NK-92 treated with Interleukin-12 subunit alpha and Interleukin-12 subunit beta, amount 100 ng/mL, for 24 hours (cell line): ENCODE measurements at places on chromosomes 12 and 14.
A peak's percentile ranks its signal among the peaks of the same experiment; 100 is the strongest.

GRCh38 chr12:66008985-66009384 is 121.6 kb downstream of the LLPH start:
- DNase-seq = no peak

DNA sequence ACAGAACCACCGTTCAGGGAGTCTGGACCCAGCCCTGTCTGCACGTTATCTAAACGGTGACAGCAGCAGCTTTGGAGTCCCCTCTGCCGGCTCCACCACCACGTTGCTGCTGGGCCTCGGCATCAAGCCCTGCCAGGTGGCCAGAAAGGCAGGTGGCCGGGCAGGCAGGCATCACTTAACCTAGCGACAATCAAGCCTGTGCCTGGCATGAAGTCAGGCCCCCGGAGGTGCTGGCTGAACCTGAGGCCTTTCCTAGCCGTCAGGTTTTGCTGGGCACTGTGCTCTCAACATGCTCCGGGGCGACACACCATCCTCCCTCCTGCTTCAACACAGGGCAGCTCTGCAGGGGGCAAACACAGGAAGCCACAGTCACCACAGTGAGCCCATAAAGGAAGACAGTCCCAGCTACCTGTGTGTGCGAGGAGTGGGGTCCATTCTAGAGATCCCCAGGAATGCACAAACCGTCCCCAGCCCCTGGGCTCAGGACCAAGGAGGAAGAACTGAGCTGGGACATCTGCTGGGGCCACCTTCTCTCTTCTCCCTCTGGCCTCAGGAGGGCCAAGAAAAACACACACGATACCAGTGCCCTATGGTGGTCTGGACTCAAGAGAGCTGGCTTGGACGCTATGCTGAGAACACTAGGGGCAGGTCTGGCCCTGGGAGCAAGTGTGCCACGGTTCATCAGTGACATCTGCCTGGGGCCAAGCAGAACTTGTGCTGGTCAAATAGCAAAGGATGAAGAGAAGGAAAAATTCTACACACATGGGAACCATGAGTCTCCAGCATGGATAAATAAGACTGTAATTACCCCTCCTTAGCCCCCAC is 44.7 kb downstream of the CCDC88C start:
- peak; percentile 72 for DNase-seq

DNA sequence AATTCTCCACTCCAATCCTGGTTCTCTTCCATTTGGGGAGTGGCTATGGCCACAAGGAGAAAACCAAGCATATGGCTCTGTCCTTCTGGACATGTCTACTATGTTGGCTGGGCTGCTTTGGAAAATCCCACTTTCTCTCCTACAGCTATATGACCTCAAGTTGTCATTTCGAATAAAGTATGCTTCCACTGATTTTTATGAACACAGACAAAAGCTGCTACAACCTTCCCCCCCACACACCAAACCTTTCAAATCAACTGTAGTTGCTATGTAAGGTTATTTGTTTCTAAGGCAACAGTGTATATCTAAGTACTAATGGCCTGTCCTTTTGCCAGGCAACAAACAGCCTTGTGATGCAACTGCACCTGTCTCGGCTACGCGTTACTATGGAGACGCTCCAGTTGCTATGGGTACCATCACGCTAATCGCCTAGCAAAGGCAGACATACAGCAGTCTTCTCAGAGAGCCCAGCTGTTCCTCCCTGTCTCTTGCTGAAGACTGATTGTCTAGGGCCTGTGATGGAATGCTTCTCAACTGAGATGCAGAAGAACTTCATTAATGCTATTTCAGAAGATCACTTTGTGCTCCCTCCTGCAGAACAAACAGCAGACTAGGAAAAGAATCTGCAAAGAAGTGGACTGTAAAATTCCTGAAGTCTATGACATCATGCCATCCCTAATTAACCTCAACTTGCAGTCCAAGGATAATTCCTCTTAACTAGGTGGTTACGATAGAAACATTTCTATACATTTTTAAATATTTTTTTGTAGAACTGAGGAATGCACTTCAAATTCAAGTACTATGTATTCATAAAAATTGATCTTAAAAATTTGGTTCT is 67.6 kb downstream of the FOXN3 start:
- DNase-seq = no peak

GRCh38 chr12:75427491-75427890 is 36.6 kb downstream of the GLIPR1L2 start:
- no peak for DNase-seq

- no peak for DNase-seq
Observed at GRCh38 chr14:75298187-75298965, 19.7 kb downstream of the FOS start.

GRCh38 chr12:5898874-5899273 is 46.2 kb downstream of the ANO2 start:
- DNase-seq = no peak

DNA sequence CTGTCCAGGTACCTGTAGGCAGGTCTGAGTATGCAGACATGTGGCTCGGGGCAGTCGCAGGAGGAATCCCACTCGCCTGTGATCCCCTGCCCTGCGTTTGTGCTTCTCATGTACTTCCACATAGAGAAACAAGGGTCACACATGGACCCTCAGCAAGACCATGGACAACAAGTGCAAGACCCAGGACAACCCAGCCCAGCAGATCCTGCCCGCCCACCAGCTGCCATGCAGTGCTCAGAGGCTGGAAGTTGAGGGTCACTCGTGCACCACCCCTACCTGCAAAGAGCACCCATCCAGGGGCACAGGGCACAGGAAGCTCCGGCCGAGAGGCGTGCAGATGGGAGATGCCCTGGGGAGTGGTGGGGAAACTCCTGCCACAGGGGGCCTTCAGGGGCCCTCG is 67.5 kb upstream of the C14orf180 start:
- DNase-seq = no peak

DNA sequence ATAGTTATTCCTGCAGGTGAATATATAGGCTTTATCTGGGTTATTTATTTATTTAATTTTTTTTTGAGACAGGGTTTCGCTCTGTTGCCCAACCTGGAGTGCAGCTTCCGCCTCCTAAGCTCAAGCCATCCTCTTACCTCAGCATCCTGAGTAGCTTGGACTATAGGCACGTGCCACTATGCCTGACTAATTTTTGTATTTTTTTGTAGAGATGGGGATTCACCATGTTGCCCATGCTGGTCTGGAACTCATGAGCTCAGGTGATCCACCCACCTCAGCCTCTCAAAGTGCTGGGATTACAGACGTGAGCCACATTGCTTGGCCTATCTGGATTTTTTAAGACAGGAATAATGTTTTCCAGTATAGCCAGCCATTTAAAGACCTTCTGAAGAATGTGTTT is 2.0 kb downstream of the RAN start:
- no peak for DNase-seq

DNA sequence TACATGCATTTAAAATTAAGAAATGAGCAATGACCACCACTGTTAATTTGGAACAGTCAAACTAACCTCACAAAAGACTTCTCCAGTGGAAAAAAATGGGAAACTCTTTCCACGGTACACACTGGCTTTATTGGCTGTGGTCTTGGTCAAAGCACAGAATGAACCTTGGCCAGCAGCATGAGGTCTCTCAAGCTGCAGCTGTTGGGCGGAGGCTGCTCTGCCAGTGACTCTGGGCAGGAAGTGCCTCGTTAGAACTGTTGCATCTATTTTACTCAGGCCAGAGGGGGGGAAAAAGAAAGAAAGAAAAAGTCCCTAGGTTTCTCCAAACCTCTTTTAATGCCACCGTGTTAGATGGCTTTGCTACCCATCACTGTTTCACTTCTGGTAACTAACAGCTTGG is 279.8 kb upstream of the DIO2 start:
- DNase-seq = no peak

DNA sequence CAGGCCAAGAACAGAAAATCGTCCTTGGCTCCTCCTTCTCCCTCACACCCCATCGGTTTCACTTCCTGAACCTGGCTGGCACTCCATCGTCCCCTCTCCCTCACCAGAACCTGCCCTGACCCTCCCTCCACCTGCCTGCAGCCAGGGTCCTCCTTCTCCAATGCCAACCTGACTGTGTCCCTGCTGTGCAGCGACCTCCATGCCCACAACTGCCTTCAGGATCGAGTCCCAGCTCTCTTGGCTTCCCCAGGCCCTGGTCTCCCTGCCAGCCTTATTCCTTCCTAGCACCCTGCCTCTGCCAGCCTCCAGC is 19.8 kb downstream of the HVCN1 start:
- DNase-seq = no peak

DNA sequence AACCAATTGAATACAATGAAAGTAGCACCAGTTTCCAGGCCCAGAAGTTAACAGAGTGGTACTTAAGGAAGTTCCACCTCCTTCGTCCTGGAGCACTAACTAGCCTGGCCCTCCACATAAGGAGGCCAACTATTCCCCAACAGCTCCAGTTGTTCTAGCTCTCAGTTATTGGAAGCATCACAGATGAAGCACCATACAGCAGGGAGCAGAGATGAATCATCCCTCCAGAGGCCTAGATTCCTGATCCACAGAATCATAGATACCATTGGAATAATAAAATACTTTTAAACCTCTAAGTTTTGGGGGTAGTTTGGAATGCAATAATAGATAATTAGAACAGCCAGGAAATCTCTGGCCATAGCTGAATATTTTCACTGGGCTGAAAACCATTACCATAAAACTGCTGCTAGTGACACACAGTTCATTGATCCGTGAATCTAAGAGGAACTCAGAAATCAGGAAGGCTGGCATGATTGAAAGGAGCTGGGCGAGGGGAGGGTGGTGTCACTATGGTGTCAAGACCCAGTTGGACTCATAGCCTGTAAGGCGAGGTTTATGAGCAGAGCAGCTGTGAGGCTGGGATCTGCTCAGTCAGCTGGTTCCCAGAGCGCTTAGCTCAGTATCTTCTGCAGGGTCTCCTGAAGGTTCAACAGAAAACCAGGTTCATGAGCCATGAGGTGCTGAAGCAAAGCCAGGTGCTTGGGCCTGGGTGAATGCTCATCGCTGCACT is 371.4 kb upstream of the TMTC1 start:
- no peak for DNase-seq

DNA sequence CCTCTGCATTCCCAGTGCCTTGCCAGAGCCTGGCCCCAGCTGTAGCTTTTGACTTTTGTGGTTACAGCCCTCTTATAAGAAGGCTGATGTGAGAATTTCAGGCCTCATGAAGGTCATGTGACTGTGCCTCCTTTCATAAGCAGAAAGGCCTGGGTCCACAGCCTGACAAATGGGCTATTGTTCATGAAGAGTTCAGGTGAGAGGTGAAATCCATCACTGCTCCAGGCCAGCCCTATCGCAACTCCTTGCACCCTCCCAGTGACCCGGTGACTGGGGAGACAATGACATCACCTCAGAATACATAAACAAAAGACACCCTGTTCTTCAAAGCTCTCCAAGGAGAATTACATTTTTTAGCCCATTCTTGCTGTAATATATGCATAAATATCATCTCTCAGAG is 321.5 kb downstream of the PCNX1 start:
- no peak for DNase-seq

GRCh38 chr14:100221533-100222223 is 17.3 kb upstream of the YY1 start:
- DNase-seq = no peak

DNA sequence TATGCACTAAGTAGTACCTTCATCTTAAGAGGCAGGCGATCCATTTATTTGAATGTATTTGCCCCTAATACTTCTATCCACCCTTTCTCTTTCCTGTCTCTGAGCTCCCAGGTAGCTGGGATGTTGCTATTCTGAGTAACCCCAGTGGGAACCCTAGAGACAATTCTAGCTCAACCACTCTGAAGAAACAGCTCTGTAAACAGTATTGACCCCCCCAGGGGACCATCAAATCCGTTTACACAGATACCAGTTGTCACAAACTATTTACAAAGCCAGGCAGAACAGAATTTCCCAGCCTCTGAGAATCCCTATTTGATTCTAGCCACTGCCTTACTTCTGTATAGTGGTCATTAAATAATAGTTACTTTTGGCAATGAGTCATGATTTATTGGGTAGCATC is 64.9 kb downstream of the MIPOL1 start:
- DNase-seq = no peak

- DNase-seq = no peak
Observed at GRCh38 chr12:116123451-116124258, 153.8 kb downstream of the MED13L start.

DNA sequence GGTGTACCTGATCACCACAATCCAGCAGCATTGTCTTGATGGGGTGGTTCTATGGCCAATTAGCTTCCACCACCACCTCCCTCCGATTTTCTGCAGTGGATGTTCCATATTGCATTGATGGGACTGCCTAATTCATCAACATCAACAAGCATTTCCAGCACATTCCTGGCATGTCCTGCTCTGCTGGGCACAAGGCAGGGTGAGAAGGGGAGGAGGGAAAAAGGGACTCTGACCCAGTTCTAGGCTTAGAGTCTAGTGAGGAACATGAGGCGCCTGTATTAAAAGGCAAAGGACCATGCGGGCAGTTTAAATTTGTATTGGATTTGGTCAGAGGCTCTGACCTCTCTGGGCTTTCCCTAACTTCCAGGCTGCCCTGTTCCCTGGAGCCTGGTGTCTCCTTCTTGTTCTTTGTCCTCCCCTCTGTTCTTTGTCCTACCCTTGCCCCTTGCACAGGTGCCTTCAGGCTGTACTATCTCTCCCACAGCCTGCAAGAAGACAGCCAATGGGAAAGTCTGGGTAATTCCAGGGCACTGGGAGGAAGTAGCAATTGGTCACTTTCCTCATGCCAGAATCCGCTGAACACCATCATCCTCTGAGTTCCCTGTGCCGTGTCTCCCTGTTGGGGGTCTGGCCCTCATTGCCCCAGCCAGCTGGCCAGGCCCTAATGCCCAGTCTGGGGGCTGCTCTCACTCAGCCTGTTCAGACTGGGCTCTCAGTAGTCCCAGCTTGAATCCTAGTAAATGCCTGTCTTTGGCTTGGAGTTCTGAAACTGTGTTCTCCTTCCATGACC is 43.3 kb downstream of the TSPAN11 start:
- DNase-seq = no peak

- no peak for DNase-seq
Observed at GRCh38 chr12:105223352-105223845, 12.6 kb downstream of the APPL2 start.

GRCh38 chr12:1606021-1606622 is 11.7 kb upstream of the FBXL14 start:
- no peak for DNase-seq

GRCh38 chr12:57233357-57234232 is 4.1 kb downstream of the SHMT2 start:
- DNase-seq = no peak

DNA sequence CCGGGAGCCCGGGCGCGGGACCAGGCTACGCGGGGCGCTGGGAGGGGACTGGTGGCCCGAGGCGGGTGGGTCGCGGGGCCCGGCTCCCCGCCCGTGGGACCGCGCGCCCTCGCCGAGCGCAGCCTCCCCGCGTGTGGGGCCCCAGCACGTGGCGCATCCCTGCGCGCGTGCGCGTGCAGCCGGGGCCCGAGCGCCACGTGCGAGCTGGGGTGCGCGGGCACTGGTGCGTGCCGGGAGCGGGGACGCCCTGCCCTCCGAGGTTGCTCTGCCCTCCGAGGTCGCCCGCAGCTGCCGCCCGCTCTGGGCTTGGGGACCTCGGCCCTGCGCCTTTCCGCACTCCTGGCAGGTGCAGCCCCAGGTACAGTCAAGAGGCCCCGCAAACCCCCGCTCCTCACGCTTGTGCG is 365 bp upstream of the CCDC88C start:
- DNase-seq = peak; percentile 69

GRCh38 chr14:101022121-101022520 is 118.6 kb upstream of the RTL1 start:
- DNase-seq = no peak
